ENCODE measurements at places on chromosomes 6 and 20. TPM values are rescaled to one million over a fixed set of nuclear protein-coding genes. Genes with fewer than 3 reads are reported as not detected.

Gene TFAP2A
- not detected for total RNA-seq

Gene SLC32A1
- not detected for total RNA-seq

Gene STX11
- 2.1 TPM for total RNA-seq

Gene SPDEF
- not detected for total RNA-seq

Gene RBPJL
- total RNA-seq: not detected

Gene FOXF2
- total RNA-seq: 0.52 TPM

Gene HLA-DRB1
- total RNA-seq: 28.7 TPM

Gene IFT52
- 45.4 TPM for total RNA-seq

Gene AKAP12
- total RNA-seq: 99.7 TPM

Gene ID4
- total RNA-seq: 12.5 TPM

Gene PBOV1
- not detected for total RNA-seq

Gene HLA-DRB5
- total RNA-seq: 14.6 TPM
